ENCODE measurements at places on chromosomes 12 and 14. TPM values are rescaled to one million over a fixed set of nuclear protein-coding genes. Genes with fewer than 3 reads are reported as not detected.

- no peaks in the 10 kb centered on the region for H3K4me1 ChIP-seq
- no peaks in the 10 kb centered on the region for H3K27me3 ChIP-seq
- H3K27ac ChIP-seq, result peak overlapping the region; percentile 98
- peak overlapping the region; percentile 83 for H3K4me3 ChIP-seq
- H3K36me3 ChIP-seq, result no peaks in the 10 kb centered on the region
- no peak for DNase-seq
Measured at GRCh38 chr12:108728820-108729611, 2.3 kb downstream of the CORO1C start.

- no peaks in the 10 kb centered on the region for H3K27me3 ChIP-seq
- no peaks in the 10 kb centered on the region for H3K36me3 ChIP-seq
- peak overlapping the region; percentile 95 for H3K27ac ChIP-seq
- H3K4me1 ChIP-seq, result no peaks in the 10 kb centered on the region
Measured at GRCh38 chr12:26938701-26939062, 412 bp downstream of the FGFR1OP2 start.

DNA sequence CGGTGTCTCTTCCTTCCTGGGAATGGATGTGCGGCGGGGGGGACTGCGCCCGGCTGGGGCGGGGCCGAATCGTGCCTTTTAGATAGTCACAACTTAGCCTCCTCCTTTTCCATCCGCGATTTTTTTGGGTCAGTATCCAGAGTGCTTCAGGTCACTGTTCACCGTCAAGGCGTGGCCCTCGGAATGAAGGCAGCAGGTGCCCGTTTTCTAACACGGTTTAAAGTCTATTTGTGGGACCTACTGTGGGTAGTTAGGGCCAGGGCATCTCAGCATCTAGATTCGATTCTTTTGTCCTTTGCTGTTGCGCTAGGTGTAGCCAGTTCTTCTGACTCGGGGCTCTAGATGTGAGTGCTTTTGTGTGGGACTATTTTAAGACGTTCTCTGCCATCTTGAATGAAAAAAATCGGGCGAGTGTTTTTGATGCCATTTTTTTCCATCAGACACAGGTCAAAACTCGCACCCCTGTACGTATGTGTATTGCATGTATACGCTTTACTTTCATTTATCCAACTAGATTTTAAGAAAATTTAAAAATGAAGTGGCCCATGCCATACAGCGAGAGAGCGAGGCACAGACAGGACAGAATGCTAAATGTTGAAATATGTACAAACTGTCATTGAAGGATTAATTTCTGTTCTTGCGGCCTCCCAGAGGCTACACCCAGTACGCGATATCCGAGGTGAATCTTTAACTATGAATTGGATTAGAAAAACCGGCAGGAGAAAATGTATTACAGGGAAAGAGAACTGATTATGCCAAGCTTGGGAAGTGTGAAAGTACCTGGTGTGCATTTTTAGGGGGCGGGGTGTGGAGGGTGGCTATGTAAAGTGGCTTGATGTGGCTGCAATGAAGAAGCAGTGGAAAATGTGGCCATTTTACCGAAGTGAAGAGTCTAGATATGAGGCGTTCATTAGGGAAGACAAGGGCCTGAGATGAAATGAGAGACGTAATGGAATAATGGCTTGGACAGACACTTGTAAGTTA, 835 bp downstream of the VEZT start:
- no peaks in the 10 kb centered on the region for H3K36me3 ChIP-seq
- no peak for DNase-seq
- H3K4me1 ChIP-seq, result no peaks in the 10 kb centered on the region
- no peaks in the 10 kb centered on the region for H3K27me3 ChIP-seq

Gene GARIN6
- not detected for total RNA-seq

Gene COCH
- total RNA-seq, result 3.5 TPM

Gene RNF212B
- total RNA-seq, result not detected

Gene C12orf54
- not detected for total RNA-seq

Gene FGF6
- total RNA-seq, result not detected

Gene C12orf60
- 2.3 TPM for total RNA-seq
